Stimulated activated CD8-positive, alpha-beta memory T cell treated with anti-CD3 and anti-CD28 coated beads, Interleukin-12 subunit alpha, Interleukin-12 subunit beta, amount 100 ng/mL, for 1 hour (primary cell): ENCODE measurements at places on chromosomes 6 and 20.

DNA sequence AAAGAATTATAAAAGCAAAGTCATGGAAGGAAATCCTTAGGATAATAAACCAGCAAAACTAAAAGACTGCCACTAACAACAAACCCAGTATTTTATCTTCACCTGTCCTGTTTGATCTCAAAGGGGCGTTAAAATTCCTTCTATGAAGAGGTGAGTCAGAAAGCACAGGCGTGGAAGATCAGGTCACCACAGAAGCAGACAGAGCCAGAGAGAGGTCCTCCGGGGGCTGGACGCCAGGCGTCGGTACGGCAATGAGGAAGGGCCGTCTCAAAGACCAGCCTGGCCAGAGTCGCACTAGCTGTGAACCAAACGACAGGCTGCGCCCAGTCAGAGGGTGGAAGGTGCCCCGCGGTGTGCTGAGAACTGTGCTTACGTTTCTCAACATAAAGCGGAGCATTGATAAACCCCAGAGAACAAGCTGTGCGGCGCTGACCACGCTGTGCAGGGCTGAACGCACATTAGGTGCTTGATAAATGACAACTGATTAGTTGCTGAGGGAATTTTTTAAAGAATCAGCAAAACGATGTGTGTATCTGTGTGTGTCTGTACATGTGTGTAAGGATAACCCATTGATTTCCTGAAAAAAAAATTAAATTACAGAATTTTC, 85.6 kb downstream of the RNASET2 start:
- no peak for DNase-seq

- DNase-seq: no peak
Measured at GRCh38 chr6:110287462-110288341, 70.4 kb downstream of the METTL24 start.

DNA sequence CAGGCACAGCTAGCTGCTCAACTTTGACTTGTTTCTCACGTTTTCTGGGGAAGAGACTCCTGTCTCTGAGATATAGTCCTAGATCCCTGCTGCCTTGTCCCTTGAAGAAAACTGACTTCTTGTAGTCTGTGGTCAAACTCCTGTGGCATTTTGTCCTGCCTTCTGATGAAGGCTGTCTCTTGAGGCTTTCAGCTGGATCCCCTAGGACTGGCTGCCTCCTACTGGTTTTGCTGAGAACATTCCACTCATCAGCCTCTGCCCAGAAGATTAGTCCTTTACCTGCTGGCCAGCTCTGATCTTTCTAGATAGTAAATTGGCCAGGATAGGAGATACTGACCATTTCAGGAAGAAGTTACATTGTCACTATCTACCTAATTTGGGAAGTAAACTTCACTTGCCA, 71.9 kb upstream of the CNR1 start:
- DNase-seq: no peak

- DNase-seq: no peak
Measured at GRCh38 chr6:436308-437036, 44.9 kb downstream of the IRF4 start.

DNA sequence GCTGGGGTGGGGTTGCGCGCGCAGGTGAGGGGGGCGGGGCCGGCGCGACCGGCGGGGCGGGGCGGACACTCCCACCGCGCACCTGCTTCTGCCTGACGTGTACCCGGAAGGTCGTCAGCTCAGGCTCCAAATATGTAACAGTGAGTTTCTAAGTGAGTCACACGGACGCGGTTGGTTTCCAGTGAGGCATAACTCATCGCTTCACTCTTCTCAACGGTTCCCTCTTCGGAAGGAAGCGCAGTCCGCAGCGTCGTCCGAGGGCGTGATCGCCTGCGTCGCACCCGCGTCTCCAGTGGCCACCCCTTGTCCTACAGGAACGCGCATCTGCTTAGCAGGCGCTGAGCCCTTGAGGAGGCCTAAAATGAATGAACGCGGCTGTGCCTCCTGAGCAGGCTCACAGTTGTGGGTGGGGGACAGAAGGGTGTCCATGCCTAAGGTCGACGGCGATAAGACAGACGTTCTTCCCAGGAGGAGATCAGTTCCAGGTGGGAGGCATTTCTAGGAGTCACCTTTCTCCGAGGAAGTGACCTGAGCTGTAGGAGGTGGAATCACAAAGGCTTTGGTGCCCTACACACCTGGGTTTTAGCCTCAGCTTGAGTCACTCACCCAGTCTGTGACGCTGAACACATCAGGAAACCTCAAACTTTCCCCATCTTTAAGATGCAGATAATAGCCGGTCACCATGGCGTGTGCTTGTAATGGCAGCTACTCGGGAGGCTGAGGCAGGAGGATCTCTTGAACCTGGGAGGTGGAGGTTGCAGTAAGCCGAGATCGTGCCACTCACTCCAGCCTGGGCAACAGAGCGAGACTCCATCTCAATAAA, 50.9 kb upstream of the EZR start:
- peak; percentile 93 for DNase-seq

GRCh38 chr20:11853359-11853758, 64.3 kb upstream of the BTBD3 start:
- DNase-seq: no peak

- no peak for DNase-seq
Measured at GRCh38 chr20:43238833-43239232, 49.1 kb upstream of the PTPRT start.

- DNase-seq: peak; percentile 56
Measured at GRCh38 chr20:2688041-2688591, 4.5 kb upstream of the EBF4 start.

DNA sequence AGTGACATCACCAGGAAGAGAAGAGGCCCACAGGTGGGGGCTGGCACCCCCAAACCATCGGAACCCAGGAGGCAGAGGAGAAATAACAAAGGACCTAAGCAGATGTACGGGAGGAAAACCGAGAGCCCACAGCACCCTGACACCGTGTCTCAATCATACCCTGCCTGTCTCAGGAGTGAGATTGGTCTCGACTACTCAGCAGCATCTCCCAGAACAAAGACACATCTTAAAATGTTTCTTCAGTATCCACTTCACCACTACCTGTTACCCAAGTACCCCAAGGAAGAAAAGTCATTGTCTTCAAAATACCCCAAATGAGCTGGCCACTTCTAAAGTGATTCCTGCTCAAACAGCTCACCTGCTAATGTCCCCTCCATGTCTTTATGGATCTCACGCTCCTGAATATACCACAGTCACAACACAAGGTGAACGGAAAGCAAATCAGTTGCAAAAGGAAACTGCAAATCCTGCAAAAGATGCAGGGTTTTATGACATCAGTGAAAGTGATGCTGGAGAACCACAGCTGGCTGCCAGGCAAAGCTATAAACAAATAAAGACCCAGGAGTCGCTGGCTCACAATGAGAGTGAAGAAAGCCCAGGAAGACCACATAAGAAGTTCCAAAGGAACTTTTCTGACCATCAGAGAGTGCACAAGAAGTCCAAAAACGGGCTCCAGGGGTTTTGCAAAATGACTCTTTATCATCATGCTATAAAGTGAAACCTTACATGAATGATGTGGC, 44.1 kb downstream of the PREX1 start:
- no peak for DNase-seq

- DNase-seq: no peak
Measured at GRCh38 chr20:49832632-49833327, 20.2 kb downstream of the SLC9A8 start.

GRCh38 chr6:161273752-161274487, at the start of gene AGPAT4:
TSS of gene AGPAT4 (minus strand) at chr6:161274061. CDS start at chr6:161232213, 41,848 bp downstream.
- DNase-seq: peak; percentile 44

GRCh38 chr6:163319609-163320366, 94.7 kb upstream of the QKI start:
- DNase-seq: no peak

DNA sequence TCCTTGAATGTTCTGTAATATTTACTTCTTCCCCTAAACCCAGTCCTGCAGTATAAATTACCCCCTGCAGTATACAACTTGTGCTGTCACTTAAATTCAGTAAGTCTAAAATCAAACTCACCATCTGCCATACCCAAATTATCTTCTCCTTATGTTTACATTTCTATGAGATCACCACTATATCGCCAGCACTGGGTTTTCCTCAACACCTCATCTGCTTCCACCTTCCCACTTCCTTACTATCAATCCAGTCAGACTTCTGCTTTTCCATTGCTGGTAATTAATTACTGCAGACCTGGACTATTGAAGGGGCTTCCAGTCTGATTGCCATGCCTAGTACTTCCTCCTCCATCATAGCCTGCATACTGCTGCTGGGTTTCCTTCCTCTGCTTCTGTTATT, 15.2 kb downstream of the EFHC1 start:
- no peak for DNase-seq

DNA sequence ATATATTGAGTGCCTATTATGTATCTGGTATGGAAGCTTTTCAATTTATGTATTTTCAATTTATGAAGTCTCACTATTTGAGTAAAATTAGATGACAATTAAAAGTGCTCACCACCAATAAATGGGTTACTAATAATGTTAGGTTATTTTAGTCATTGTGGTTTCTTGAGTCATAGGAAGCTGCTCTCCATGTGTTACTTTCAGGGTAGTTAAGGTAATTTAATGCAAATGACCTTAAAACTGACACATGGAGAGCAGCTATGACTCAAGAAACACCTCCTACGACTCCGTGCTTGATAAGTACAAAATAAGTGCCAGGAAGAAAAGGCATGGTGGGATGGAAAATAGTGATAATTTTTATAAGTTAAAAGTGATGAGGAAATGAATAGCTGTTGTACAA, 16.5 kb upstream of the TINAG start:
- no peak for DNase-seq

DNA sequence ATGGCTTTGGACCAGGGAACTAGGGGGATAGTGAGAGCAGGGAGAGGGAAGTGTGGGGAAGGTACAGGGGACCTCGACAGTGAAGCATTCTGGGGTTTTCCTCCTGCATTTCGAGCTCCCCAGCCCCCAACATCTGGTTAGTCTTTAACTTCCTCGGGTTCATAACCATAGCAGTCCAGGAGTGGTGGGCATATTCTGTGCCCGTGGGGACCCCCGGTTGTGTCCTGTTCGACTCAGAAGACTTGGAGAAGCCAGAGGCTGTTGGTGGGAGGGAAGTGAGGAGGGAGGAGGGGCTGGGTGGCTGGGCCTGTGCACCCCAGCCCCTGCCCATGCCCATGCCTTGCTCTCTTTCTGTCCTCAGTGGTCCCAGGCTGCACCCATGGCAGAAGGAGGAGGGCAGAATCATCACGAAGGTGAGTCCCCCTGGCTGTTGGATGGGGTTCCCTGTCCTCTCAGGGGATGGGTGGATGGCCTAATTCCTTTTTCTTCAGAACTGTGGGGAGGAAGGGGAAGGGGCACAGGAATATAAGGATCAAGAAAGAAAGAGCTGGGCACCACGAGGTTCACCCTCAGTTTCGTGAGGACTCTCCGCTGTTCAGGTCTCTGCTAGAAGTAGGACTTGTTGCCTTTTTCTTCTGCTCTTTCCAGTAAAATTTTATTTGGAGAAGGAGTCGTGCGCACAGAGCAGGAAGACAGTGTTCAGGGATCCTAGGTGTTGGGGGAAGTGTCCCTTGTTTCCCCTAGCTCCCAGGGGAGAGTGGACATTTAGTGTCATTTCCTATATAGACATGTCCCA, 4.2 kb downstream of the VEGFA start:
- DNase-seq: no peak

- no peak for DNase-seq
Measured at GRCh38 chr6:2110504-2110903, 134.9 kb downstream of the GMDS start.

GRCh38 chr6:22250486-22250885, 46.4 kb downstream of the PRL start:
- DNase-seq: no peak

- DNase-seq: no peak
Measured at GRCh38 chr6:41519745-41520699, 26.2 kb upstream of the FOXP4 start.

GRCh38 chr6:121884620-121885019, 449.2 kb downstream of the GJA1 start:
- no peak for DNase-seq

DNA sequence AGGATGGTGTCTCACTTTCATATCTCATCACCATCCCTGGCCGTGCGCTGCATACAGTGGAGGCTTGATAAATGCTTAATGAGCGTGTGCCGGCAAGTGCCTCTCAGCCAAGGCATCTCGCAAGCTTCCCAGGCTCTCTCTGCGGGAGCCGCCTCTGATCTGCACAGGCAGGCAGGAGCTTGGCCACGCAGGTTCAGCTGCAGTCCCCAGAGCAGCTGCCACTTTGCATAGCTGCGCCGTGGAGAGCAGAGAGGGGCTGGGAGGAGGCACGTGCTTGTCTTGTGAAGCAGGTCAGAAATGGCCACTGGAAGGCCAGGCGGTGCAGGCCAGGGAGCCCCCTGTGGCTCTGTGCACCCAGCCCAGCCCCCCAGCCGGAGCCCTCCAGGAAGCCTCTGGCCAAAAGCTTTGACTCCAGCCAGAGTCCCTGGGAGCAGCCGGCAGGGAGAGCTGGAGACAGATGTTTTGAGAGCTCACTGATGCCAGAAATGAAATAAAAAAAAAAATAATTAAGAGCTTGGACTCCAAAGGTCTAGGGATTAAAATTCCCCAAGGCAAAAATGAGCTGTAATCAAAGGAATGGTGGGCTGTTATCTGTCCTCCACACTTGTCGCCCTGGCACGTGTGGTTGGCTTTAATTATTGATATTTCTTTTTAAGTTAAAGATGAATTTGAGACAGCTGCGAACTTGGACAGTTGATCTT, 377.0 kb downstream of the CDH4 start:
- DNase-seq: no peak

DNA sequence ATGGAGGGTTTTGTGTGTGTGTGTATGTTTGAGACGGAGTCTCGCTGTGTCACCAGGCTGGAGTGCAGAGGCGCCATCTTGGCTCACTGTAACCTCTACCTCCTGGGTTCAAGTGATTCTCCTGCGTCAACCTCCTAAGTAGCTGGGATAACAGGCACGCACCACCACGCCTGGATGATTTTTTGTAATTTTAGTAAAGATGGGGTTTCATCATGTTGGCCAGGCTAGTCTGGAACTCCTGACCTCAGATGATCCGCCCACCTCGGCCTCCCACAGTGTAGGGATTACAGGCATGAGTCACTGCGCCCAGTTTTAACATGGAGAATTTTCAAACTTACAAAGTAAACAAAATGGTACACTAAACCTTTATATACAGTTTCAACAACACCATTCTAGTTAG, 22.8 kb downstream of the AMD1 start:
- DNase-seq: no peak

DNA sequence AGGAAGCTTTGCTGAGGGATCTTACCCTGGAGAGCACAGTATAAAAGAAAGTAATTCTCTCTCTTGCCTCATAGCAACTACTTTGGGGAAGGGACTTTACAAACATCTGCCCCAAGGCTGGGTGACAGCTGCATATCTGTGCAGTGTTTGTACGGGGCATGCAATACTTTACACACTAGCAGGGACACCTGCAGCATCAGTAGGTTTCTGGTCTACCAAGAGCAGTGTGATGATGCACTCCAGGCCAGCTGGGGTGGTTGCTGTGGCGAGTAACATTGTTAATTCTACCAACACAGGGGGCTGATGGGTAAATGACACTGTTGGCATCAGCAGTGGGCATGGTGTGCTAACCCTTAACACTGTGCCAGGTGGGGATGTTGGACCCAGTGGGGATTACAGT, 48.0 kb downstream of the ADTRP start:
- no peak for DNase-seq

- no peak for DNase-seq
Measured at GRCh38 chr6:158041370-158041769, 59.7 kb downstream of the SYNJ2 start.
